NCI-H1417 treated with DMSO at 0.1 percent for 48 hours (cell line): ENCODE measurements at places on chromosomes 13 and 19.
A peak's percentile ranks its signal among the peaks of the same experiment; 100 is the strongest.

DNA sequence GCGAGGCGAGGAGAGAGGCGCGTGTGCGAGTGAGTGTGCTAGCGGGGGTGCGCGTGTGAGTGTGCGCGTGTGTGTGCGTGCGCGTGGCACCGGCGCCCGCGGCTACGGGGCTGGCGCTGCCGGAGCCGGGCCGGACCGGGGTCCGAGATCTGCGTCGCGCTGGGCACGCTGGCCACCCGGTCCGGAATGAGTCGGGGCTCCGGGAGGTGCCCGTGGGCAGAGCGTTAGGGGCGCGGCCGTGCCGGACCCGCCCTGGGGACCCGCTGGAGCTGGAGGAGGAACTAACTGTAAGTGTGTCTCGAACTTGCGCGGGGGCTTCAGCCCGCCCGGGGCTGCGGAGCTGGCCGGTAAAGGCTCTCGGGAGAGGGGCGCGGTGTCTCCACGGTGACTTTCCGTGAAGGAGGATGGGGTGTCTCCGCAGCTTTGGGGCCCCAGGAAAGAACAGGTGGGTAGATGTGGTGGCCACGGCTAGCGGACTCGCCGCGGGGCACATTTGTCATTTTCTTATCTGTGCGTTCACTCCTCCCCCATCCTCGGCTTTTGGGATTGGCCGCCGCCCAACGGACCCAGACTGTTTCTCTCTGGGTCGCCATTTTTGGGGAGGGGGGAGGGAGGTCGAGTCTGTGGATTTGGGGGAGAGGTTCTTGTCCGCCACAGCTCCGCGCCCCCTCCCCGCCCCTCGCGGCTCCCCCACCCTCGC lies 10.1 kb upstream of the SOX1 start:
- DNase-seq: no peak

- no peak for DNase-seq
Measured at GRCh38 chr13:106484084-106484483, 51.4 kb downstream of the EFNB2 start.

GRCh38 chr19:10269333-10270179 lies 1.4 kb upstream of the ICAM1 start:
- no peak for DNase-seq

DNA sequence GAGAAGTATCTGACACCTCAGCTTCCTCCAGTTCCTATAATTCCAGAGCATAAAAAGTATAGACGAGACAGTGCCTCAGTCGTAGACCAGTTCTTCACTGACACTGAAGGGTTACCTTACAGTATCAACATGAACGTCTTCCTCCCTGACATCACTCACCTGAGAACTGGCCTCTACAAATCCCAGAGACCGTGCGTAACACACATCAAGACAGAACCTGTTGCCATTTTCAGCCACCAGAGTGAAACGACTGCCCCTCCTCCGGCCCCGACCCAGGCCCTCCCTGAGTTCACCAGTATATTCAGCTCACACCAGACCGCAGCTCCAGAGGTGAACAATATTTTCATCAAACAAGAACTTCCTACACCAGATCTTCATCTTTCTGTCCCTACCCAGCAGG lies 3.1 kb downstream of the KLF5 start:
- no peak for DNase-seq

GRCh38 chr13:94992036-94992960 lies 280.0 kb upstream of the SOX21 start:
- no peak for DNase-seq

GRCh38 chr19:17001603-17002183 lies 24.9 kb downstream of the CPAMD8 start:
- no peak for DNase-seq

- DNase-seq: no peak
Measured at GRCh38 chr19:50173127-50173526, 10.0 kb upstream of the IZUMO2 start.

GRCh38 chr13:75724752-75725517 lies 88.8 kb downstream of the LMO7 start:
- DNase-seq: peak; percentile 93

DNA sequence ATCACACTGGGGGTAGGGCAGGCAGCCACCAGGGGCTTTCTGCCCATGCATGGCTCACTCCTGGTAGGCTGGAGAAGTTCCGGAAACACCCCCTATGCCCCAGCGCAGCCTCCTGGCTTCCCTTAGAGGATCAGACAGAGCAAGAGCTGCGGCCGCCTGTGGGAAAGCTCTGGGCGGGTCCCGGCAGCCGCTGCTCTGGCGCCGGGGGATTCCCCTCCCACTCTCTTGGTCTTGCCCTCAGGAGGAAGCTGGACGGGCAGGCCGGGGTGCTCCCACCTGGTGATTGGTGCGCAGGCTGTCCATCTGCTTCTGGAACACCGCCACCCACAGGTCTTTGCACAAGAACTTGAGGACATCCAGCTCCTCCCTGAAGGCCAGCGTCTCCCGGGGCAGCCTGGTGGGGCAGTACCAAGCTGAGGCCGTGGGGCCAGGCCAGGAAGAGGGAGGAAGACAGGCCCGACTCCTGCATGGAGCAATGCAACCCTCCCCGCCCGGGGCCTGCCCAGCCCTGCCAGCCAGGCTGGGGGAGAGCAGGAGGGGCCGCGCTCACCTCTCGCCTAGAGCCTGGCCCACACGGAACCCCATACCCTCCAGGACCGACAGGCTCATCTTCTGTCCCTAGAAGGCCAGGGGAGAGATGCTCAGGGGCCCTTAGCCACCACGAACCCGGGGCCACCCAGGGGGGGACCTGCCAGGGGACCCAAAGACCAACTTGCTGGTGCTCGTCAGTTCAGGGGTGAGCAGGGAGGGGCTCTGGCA lies 4.0 kb upstream of the NKPD1 start:
- no peak for DNase-seq

GRCh38 chr19:4376028-4376670 lies 24.2 kb downstream of the SH3GL1 start:
- no peak for DNase-seq

DNA sequence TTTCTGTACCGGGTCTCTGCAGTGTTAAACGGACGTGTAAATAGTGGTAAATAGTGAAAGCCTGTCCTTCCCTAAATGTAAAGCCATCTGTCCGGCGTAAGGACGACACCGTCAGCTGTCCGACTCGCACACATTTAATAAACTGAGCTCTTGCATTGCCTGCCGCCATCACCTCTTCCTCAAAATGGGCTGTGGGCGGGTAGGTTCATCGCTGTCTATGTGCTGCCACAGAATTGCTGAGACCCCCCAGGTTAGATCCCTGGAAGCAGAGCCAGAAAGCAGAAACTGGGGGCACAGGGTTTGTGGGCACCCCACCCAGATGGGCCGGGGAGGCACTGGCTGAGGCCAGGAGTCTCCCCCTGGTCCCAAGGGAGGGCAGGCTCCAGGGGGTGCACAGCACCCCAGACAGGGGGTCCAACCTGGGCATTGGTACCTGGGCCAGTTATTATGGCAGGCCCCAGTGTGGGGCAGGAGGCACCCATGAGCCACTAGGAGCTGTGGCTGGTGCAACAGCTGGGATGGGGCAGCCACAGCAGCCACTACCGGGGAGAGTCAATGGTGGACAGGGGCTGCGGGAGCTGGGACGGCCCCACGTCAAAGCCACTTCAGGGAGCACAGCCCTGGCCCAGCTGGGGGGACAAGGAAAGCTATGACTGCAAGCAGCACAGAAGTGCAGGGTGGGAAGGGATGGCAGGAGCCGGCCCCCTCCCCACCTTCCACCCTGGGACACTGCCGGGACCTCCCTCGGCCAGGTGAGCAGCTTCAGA lies 5.7 kb downstream of the C19orf25 start:
- DNase-seq: no peak

GRCh38 chr19:58042495-58043340 lies 8.9 kb downstream of the ZSCAN1 start:
- no peak for DNase-seq

DNA sequence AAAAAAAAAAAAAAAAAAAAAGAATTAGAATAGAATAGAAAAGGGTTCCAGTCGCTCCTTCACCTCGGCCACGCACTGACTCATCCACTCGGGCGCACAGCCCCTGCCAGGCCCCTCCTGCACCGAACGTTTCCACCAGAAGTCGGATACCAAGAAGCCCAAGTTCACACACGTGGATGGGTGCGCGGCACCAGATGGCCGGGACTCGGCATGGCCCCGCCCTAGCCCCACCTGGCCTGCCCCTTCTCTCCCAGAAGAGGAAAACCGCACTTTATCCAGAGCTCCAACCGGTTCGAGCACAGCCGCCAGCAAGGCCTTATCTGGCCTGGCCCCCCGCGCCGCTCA lies 5.9 kb downstream of the PRR36 start:
- DNase-seq: no peak

- no peak for DNase-seq
Measured at GRCh38 chr13:84931264-84931663, 868.0 kb downstream of the SLITRK6 start.

DNA sequence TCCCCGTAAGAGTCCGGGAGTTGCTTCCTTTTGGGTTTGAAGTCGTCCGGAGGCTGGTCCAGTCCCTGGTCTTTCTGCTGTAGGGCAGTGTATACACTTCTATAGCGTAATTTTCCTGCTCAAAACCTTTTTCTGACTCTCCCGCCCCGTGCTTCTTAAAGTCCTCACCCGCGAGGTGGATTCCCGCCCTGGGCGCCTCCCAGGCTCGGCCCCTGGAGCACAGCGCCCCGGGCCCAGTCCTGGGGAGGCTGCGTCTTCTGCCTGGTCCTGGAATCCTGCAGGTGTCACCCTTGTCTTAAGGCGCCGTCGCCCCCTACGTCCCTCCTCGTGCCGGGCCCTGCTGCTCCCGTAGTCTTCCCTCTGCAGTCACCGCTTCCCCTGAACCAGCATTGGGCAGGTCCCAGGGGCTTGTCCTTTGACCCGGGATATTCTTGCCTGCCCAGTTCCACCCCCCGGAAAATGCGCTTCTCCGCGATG lies 34.4 kb upstream of the ZNF808 start:
- DNase-seq: no peak

- DNase-seq: no peak
Measured at GRCh38 chr19:18483119-18483890, 38.6 kb downstream of the ELL start.

- DNase-seq: no peak
Measured at GRCh38 chr13:21812192-21812626, 141.3 kb downstream of the FGF9 start.

- no peak for DNase-seq
Measured at GRCh38 chr19:3506384-3507340, 551 bp downstream of the FZR1 start.

DNA sequence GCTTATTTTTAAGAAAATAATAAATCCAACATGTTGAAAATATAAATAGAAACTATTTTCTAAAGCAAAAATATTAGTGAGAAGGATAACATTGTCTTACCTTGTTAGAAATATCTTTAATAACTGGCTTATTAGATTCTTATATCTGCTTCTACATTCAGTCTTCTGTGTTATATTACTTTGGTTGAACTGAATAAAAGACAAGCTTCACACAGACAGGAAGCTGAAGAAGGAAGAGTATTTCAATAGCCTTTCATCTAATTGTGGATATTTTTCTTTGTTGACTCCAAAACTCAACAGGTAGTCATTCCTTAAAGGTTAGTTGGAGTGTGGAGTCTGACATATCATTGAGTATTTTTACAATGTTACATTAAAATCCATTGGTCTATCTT lies 10.9 kb downstream of the SETDB2 start:
- no peak for DNase-seq

DNA sequence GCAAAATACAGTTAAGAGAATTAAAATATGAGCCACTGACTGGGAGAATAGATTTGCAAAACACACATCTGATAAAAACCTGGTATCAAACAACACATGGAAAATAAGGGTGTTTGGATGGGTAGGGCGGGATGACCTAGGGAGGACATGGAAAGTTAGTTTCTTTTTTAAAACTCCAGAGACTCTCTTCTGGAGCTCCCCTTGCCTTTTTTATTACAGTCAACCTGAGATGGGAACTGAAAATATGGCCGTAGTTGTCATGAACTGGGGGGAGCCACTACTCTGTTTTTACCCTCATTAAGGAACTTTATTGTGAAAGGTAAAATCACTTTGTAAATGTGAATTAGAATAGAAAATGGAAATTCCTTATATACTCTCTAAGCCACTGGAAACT lies 113.0 kb downstream of the ATP11A start:
- no peak for DNase-seq

- DNase-seq: no peak
Measured at GRCh38 chr13:36997716-36998427, 1.3 kb downstream of the ALG5 start.

GRCh38 chr13:30762643-30763042 lies 27.3 kb downstream of the ALOX5AP start:
- DNase-seq: no peak

GRCh38 chr19:57947088-57947418 lies 453 bp downstream of the ZNF256 start:
- DNase-seq: no peak

GRCh38 chr19:14078411-14078810 lies 5.8 kb downstream of the MISP3 start:
- DNase-seq: no peak

- DNase-seq: peak; percentile 84
Measured at GRCh38 chr19:37655689-37656371, 565 bp upstream of the ZFP30 start.

DNA sequence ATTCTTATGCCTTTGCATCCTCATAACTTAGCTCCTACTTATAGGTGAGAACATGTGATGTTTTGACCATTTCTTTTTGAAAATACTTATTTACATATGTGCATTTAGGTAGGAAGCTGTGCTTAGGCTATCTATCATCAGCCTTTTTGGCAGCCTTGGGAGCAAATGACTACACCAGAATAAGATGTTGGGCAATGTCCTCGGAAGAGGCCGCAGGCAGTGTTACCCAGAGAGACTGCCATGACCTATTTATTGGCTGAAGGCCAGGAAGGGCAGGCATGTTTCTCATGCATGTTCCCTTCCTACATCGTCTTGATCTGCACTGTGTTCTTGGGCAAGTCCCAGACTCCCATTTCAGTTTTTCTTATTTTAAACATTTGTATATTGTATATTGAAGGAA lies 122.3 kb downstream of the B3GLCT start:
- DNase-seq: no peak

- DNase-seq: no peak
Measured at GRCh38 chr13:112351825-112352224, 24.3 kb upstream of the SPACA7 start.

GRCh38 chr19:33860312-33861090 lies 63.8 kb downstream of the KCTD15 start:
- DNase-seq: no peak

- peak; percentile 26 for DNase-seq
Measured at GRCh38 chr19:44608391-44608821, 5.0 kb upstream of the IGSF23 start.

DNA sequence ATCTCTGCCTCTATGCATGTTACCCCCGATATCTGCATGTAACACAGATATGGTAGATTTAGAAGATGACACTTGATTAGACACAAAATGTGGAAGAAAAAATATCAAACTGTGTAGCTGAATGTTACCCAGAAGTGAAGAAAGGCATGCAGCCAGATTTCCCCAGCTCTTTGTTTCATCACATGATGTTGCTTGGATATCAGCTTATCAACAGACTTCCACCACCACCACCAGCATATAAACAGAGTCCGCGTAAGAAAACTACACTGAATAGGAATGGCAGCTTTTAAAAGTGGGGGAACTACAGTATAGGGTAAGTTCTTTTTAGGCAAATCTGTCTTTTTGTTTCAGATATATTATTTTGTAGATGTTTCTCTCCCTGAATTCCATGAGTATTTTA lies at the start of gene FAM216B:
Gene FAM216B (plus strand): TSS at position 233 of the 400 bp plus-strand sequence. CDS start 2,484 bp downstream, outside the sequence.
- DNase-seq: no peak

- no peak for DNase-seq
Measured at GRCh38 chr19:50213925-50214324, 10.5 kb downstream of the MYH14 start.
